Suprapubic skin (tissue), 4 donors: ENCODE measurements at places on chromosomes 6 and 20. TPM values are rescaled to one million over a fixed set of nuclear protein-coding genes. Genes with fewer than 3 reads are reported as not detected.

- H3K36me3 ChIP-seq = no peaks in the 10 kb centered on the region
- peaks cover 10% of the 10 kb centered on the region for H3K4me1 ChIP-seq
- no peak overlapping the region for H3K4me3 ChIP-seq
- no peak for DNase-seq
- no peaks in the 10 kb centered on the region for H3K27me3 ChIP-seq
These were observed 39.8 kb upstream of the GCLC start for GRCh38 chr6:53584726-53585125.

- H3K4me3 ChIP-seq = no peak overlapping the region
- DNase-seq = peak; percentile 84
- H3K4me1 ChIP-seq = peaks cover 22% of the 10 kb centered on the region
- H3K27me3 ChIP-seq = no peaks in the 10 kb centered on the region
- no peaks in the 10 kb centered on the region for H3K36me3 ChIP-seq
- peak overlapping the region; percentile 87 for H3K27ac ChIP-seq
These were observed 198.6 kb downstream of the BACH2 start for GRCh38 chr6:90098001-90098531.

GRCh38 chr6:110550353-110550752 is 73.9 kb upstream of the SLC22A16 start:
- no peaks in the 10 kb centered on the region for H3K4me1 ChIP-seq
- no peaks in the 10 kb centered on the region for H3K36me3 ChIP-seq
- no peak overlapping the region for H3K27ac ChIP-seq
- no peaks in the 10 kb centered on the region for H3K27me3 ChIP-seq

DNA sequence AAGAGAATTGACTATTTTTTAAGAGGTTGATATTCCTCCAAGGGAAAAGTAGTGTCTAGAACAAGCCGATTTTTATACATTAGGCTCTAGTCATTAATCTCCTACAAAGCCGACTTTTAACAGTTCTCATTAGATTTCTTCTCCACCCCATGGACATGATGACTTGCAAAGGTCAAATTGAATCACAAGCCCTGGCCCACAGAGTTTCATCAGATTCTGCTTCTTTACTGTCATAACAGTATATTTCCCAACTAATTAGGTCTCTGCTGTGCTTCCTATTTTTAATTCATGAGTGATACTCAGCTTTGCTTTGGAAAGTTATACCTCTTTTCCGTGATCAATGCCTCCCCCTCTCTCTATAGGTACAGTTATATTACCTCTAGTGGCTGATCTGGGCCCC is 90.6 kb upstream of the ADGRB3 start:
- H3K27ac ChIP-seq = no peak overlapping the region
- H3K4me1 ChIP-seq = no peaks in the 10 kb centered on the region
- H3K36me3 ChIP-seq = no peaks in the 10 kb centered on the region
- H3K4me3 ChIP-seq = no peak overlapping the region
- no peaks in the 10 kb centered on the region for H3K27me3 ChIP-seq

GRCh38 chr6:132122176-132122575 is 171.0 kb upstream of the CCN2 start:
- H3K4me3 ChIP-seq = no peak overlapping the region
- H3K4me1 ChIP-seq = no peaks in the 10 kb centered on the region
- H3K27ac ChIP-seq = no peak overlapping the region
- H3K36me3 ChIP-seq = no peaks in the 10 kb centered on the region
- H3K27me3 ChIP-seq = no peaks in the 10 kb centered on the region

DNA sequence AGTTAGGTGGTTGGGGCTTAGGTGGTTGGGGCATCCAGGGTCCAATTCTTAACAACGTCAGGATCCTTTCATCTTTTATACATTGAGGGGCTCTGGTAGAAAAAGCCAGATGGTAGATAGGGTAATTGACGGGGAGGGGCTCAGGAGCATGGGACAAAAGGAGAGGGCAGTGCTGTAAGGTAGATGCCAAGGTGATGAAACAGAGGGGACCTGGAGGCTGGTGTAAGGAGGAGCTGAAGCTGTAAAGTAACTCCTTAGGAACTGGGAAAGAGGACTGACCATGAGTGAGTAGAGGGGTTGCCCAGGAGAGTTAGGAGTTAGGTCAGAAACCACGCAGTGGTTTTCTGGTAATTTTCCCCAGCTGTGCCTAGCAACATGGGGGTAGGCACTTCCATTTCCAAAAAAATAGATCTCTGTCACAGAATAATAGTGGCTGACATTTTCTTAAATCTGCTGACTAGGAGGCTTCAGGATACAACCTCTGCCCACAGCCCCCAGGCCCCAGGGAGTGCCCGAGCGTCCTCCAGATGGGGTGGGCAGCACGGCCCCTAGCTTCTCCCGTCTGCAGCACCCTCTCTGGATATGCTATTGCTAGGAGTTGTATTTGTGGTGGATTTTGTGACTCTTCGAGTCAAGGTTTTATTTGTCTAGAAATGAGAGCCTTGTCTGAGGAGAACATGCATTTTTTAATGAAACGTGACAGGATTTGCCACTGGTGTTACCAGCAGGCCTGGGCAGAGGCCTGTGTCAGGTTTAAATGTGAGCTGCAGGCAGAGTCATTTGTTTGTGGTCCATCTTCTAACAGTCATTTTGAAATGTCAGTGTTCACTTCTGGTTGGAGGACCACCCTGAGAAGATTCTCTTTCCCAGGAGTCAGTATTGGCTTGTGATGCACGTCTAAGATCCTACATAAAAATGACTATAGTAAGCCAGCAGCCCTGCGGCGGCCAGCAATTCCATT is 44.6 kb downstream of the TULP4 start:
- no peaks in the 10 kb centered on the region for H3K27me3 ChIP-seq
- peaks cover 5% of the 10 kb centered on the region for H3K4me1 ChIP-seq
- no peak overlapping the region for H3K27ac ChIP-seq
- H3K36me3 ChIP-seq = no peaks in the 10 kb centered on the region
- no peak overlapping the region for H3K4me3 ChIP-seq

DNA sequence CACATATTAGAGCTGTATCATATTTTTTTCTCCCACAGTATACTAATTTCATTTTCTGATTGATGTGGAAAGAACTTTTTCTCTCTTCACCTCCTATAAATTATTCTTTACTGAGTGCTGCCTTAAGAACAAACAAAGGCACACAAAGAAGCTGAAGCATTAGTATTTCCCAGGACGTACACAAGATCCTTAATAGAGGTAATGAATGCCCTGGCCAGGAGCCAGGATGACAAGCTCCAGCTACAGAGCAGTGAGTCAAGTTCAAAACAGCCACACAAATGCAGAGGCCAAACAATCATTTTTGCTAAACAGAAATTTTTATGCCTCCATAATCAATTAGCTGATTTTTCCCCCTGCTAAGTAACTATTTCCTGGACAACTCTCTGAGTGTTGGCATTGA is 639.6 kb downstream of the EPHA7 start:
- no peaks in the 10 kb centered on the region for H3K27me3 ChIP-seq
- no peak overlapping the region for H3K27ac ChIP-seq
- no peak overlapping the region for H3K4me3 ChIP-seq
- H3K36me3 ChIP-seq = no peaks in the 10 kb centered on the region

DNA sequence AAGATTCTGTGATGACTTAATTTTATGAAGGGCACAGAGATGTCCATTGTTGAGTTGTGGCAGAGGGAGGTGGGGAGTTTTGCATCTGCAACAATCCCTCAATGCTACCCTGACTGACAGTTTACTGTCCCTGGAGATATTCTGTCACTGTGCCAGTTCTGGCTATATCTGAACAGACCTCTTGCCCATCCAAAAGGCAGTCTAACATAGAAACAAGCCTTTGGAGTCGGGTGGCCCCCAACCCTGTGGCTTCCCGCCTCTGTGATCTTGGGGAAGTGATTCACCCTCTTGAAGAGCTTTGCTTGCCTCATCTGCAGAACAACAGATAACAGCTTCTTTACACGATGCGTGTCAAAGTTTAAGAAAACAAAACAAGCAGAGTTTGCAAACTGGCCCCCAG is 3.8 kb upstream of the E2F1 start:
- H3K27me3 ChIP-seq = no peaks in the 10 kb centered on the region
- no peak overlapping the region for H3K27ac ChIP-seq
- H3K36me3 ChIP-seq = no peaks in the 10 kb centered on the region

- H3K27ac ChIP-seq = no peak overlapping the region
- H3K4me3 ChIP-seq = no peak overlapping the region
- H3K36me3 ChIP-seq = no peaks in the 10 kb centered on the region
- peaks cover 16% of the 10 kb centered on the region for H3K4me1 ChIP-seq
- H3K27me3 ChIP-seq = no peaks in the 10 kb centered on the region
- DNase-seq = no peak
These were observed 77.8 kb upstream of the CCN6 start for GRCh38 chr6:111976139-111976538.

The EFCAB8 gene
- not detected for total RNA-seq

The PDYN gene
- total RNA-seq = not detected

The CEP85L gene
- total RNA-seq = 5.7 TPM

The ZNF831 gene
- 0.34 TPM for total RNA-seq

The NRSN1 gene
- total RNA-seq = not detected

The GLP1R gene
- total RNA-seq = not detected

The GSTA2 gene
- total RNA-seq = not detected

The C6orf132 gene
- total RNA-seq = 128 TPM

The SGK2 gene
- 6.9 TPM for total RNA-seq

The TOP1 gene
- 25.8 TPM for total RNA-seq
